Memory B cell (primary cell): ENCODE measurements at places on chromosomes 3 and 15.
A peak's percentile ranks its signal among the peaks of the same experiment; 100 is the strongest.

DNA sequence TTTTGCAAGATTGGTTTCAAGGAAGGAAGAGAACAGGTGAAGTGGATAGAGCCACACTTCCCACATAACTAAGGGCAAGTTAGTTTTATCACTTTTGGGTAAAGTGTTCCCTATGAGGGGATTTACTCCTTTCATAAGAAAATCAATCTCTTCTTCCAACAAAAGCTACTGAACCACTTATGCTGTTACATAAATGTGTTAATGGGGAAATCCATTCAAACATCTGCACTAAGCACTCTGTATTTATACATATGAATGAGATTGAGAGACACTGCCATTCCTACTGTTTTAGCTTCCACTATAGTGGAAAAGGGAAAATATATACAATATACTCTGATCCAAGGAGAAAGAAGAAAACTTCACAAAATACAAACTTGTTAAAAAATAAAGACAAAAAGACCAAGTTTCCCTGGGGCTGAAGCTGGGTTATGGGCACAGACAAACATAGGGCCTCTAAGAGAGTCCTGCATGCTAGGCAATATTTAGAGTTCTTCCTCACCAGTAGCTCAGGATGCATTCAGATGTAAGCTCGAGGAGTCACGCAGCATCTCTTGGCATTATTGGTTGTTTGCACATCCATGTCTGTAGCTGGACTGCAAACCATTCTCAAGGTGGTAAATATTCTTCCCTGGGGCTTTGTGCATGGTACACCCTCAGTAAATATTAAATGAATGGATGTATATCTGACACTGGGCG is 454.2 kb downstream of the FGF12 start:
- H3K36me3 ChIP-seq = no peaks in the 10 kb centered on the region
- H3K27ac ChIP-seq = no peak overlapping the region
- no peak overlapping the region for H3K4me3 ChIP-seq
- H3K4me1 ChIP-seq = no peaks in the 10 kb centered on the region
- no peaks in the 10 kb centered on the region for H3K27me3 ChIP-seq

DNA sequence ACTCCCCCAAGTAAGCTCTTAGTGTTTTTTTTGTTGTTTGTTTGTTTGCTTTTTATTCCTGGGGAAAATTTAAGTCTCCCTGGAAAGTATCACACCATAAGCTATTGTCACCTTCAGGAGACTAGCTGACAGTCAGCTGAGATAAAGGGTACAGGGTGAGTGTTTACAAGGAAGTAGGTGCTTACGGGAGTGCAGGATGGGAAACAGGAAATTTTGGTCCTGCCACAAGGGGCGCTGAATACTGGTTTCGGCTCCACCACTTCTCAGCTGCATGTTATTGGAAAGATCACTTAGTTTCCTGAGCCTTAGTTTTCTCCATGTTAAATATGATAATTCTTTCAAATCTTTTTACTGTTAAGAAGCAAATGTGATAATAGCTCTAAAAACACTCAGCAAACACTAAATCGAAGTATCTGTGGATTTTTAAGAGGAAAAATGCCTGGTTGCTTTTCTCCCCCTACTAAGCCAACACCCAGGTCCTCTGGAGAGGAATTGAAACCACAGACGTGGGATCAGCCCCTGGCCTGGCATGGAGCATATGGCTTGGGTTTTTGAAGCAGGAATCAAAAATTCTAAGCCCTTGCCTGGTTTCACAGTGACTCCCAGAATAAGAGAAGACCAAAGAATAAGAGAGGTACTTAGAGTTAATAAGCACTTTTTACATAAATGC is 90.7 kb downstream of the SCN11A start:
- no peaks in the 10 kb centered on the region for H3K36me3 ChIP-seq
- no peak for DNase-seq
- peaks cover 2% of the 10 kb centered on the region for H3K4me1 ChIP-seq
- no peak overlapping the region for H3K4me3 ChIP-seq

- peak; percentile 26 for DNase-seq
- H3K4me3 ChIP-seq = peak overlapping the region; percentile 59
- peaks cover 13% of the 10 kb centered on the region for H3K36me3 ChIP-seq
Measured at GRCh38 chr3:98573181-98573728, 20.2 kb downstream of the CPOX start.

DNA sequence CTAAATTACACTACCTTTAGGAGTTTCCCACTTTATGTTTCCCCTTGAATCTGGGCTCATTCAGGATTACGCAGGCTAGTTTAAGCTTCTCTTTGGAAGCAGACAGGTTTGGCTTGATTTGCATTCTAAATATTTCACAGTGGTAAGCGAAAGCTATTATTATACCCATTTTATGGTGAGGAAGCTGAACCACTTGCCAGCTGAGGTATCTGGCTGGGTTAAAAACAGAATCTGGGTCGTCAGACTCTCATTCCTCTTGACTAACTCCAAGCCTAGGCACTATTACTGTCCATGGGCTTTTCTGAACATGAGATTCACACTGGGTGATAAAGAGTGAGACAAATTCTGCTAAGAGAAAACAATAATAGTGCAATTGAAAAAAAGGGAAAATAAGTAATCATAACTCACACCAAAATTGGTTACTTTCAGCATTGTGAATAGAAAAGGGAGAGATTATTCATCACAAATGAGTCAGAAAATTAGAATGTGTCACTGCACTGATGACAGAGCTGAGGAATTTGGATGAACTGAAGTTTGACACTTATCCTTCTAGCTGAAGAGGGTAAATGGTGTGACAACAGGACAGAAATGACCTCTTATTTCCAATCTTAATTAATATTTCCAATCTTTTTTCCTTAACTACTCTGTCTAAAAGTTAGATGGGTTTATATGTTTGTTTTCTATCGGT is 211.3 kb downstream of the TIGIT start:
- peaks cover 17% of the 10 kb centered on the region for H3K4me1 ChIP-seq
- no peaks in the 10 kb centered on the region for H3K27me3 ChIP-seq
- DNase-seq = no peak
- no peak overlapping the region for H3K27ac ChIP-seq
- H3K36me3 ChIP-seq = no peaks in the 10 kb centered on the region

DNA sequence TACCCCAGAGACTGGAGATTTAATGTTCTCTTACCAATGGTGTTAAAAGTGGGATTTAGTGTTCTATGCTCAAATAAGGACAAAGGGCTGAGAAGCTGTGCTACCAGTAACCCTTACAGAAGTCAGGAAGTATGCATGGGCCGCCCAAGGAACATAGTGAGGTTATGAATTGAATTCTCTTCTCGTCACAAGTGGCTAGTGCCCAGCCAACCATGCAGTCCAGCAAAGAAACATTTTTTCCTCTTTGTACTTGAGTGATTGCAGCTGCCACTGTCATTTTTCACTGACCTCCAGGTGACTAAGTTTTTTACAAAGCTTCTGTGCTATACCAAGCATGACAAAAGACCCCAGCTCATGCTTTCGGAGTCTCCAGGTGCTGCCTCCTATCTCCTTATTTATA is 110.6 kb upstream of the DCBLD2 start:
- no peaks in the 10 kb centered on the region for H3K27me3 ChIP-seq
- H3K4me1 ChIP-seq = no peaks in the 10 kb centered on the region
- H3K27ac ChIP-seq = no peak overlapping the region

DNA sequence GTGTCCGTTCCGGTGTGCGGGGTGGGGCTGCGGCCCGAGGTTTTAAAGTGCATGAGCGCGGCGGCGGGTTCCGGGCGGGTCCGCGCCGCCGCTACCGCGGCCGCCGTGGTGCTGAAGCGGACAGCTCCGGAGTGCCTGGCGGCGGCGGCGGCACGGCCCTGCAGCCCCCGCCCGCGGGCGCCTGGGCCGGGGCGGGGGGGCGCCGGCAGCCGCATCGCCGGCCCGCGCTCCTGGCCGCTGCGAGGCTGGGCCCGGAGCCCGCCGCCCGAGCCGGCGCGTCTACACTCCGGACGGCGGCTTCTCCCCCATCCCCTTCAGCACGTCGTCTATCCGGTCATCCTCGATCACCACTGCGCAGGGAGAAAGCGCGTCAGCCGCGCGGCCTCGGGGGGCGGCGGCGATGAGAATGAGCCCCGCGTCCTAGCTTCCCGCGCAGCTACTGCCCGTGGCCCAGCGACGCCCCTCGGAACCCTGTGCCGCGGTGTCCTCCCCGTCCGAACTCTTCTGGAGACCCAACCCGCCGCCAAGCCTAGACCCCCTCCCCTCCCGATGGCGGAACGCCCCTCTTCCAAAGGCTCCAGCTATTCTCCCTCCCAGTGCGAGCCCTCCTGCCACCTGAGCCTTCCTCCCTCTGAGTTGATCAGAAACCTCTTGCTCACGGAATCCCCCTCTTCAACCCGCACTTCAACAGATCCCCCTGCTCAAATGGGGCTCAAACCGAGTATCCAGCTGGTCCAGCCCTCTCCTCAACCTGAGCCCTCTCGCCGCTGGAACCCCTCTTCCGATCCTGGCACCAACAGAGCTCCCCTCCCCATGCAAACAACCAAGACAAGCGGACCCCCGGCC is 1.3 kb downstream of the CAMK2N2 start:
- H3K36me3 ChIP-seq = peaks cover 6% of the 10 kb centered on the region
- DNase-seq = no peak
- H3K4me3 ChIP-seq = peak overlapping the region; percentile 77
- peaks cover 26% of the 10 kb centered on the region for H3K27me3 ChIP-seq
- no peak overlapping the region for H3K27ac ChIP-seq

- H3K27me3 ChIP-seq = peaks cover 4% of the 10 kb centered on the region
- H3K27ac ChIP-seq = no peak overlapping the region
- H3K4me3 ChIP-seq = no peak overlapping the region
- DNase-seq = no peak
- peaks cover 4% of the 10 kb centered on the region for H3K4me1 ChIP-seq
Measured at GRCh38 chr15:38046257-38047051, 112.0 kb downstream of the TMCO5A start.

DNA sequence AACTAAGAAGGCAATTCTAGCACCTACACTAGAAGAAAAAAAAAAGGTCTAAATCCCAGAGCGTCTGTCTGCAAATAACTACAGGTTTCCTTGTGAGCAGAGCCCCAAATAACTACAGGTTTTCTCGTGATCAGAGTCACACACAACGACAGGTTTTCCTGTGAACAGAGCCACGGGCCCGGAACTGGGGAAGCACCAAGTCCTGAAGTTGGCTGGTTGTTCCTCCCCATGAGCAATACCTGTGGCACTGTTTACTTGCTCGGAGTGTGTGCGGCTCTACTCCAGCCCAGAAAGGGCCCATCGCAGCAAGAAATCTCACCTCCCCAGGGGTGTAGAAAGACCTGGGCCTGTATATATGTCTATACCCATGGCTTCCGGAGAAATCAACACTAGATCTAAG is 644 bp upstream of the MASP1 start:
- no peak overlapping the region for H3K4me3 ChIP-seq
- no peaks in the 10 kb centered on the region for H3K36me3 ChIP-seq
- H3K4me1 ChIP-seq = no peaks in the 10 kb centered on the region
- no peak overlapping the region for H3K27ac ChIP-seq
- no peak for DNase-seq

DNA sequence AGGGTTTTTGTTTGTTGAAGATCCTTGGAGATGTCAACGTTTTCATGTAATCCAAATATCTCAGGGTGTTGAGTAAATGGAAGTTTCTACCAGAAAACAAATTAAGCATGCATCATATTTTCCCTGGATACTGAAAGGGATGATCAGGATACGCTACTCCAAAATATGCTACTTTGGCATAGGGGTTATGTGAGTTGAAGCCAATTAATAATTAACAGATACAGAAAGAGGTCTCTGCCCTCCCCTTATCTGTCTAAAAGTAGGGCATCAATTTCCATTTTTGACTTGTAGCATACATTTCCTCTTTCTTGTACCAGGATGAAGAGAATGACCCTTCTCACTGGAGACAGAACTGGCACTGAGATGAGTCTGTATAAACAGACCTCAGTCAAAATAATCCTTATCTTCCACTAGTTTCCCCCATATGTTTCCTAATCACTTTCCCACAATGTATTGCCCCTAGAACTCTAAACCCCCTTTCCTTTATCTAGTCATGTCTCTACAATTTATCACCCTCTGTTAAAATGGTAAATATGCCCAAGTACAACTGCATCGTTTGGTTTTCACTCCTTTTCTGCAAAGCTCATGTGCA is 17.4 kb upstream of the ASB14 start:
- H3K27me3 ChIP-seq = peaks cover 8% of the 10 kb centered on the region
- DNase-seq = no peak
- no peaks in the 10 kb centered on the region for H3K36me3 ChIP-seq
- no peak overlapping the region for H3K4me3 ChIP-seq

GRCh38 chr3:190699776-190700175 is 162.7 kb downstream of the GMNC start:
- H3K4me3 ChIP-seq = no peak overlapping the region

DNA sequence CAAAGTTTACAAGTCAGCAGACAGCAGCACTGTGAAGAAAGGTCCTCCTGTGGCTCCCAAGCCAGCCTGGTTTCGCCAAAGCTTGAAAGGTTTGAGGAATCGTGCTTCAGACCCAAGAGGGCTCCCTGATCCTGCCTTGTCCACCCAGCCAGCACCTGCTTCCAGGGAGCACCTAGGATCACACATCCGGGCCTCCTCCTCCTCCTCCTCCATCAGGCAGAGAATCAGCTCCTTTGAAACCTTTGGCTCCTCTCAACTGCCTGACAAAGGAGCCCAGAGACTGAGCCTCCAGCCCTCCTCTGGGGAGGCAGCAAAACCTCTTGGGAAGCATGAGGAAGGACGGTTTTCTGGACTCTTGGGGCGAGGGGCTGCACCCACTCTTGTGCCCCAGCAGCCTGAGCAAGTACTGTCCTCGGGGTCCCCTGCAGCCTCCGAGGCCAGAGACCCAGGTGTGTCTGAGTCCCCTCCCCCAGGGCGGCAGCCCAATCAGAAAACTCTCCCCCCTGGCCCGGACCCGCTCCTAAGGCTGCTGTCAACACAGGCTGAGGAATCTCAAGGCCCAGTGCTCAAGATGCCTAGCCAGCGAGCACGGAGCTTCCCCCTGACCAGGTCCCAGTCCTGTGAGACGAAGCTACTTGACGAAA is 24.2 kb downstream of the STARD5 start:
- H3K4me1 ChIP-seq = peaks cover 80% of the 10 kb centered on the region
- H3K36me3 ChIP-seq = peaks cover 75% of the 10 kb centered on the region
- H3K27ac ChIP-seq = peak overlapping the region; percentile 95
- DNase-seq = no peak
- no peaks in the 10 kb centered on the region for H3K27me3 ChIP-seq

- H3K36me3 ChIP-seq = peaks cover 30% of the 10 kb centered on the region
- H3K27ac ChIP-seq = peak overlapping the region; percentile 55
- H3K27me3 ChIP-seq = no peaks in the 10 kb centered on the region
- H3K4me1 ChIP-seq = peaks cover 13% of the 10 kb centered on the region
- no peak overlapping the region for H3K4me3 ChIP-seq
- DNase-seq = no peak
Measured at GRCh38 chr15:63243776-63244175, 33.6 kb upstream of the APH1B start.

- no peak overlapping the region for H3K4me3 ChIP-seq
- H3K36me3 ChIP-seq = peaks cover 2% of the 10 kb centered on the region
- no peaks in the 10 kb centered on the region for H3K27me3 ChIP-seq
- peak overlapping the region; percentile 17 for H3K27ac ChIP-seq
- peaks cover 29% of the 10 kb centered on the region for H3K4me1 ChIP-seq
Measured at GRCh38 chr15:101193806-101194545, 57.9 kb downstream of the CHSY1 start.

GRCh38 chr3:50147447-50147846 is 7.7 kb upstream of the SEMA3F start:
- DNase-seq = no peak
- H3K27ac ChIP-seq = no peak overlapping the region
- H3K36me3 ChIP-seq = no peaks in the 10 kb centered on the region
- H3K27me3 ChIP-seq = peaks cover 17% of the 10 kb centered on the region
- no peak overlapping the region for H3K4me3 ChIP-seq

- H3K4me3 ChIP-seq = no peak overlapping the region
- no peaks in the 10 kb centered on the region for H3K27me3 ChIP-seq
- no peak overlapping the region for H3K27ac ChIP-seq
- peaks cover 2% of the 10 kb centered on the region for H3K4me1 ChIP-seq
- H3K36me3 ChIP-seq = peaks cover 10% of the 10 kb centered on the region
- DNase-seq = no peak
Measured at GRCh38 chr15:79378394-79379109, 53.6 kb upstream of the MINAR1 start.
